ENCODE measurements at places on chromosomes 7 and 10.

- DNase-seq, result no peak
Measured at GRCh38 chr10:72229261-72230251, 13.5 kb upstream of the ASCC1 start.

DNA sequence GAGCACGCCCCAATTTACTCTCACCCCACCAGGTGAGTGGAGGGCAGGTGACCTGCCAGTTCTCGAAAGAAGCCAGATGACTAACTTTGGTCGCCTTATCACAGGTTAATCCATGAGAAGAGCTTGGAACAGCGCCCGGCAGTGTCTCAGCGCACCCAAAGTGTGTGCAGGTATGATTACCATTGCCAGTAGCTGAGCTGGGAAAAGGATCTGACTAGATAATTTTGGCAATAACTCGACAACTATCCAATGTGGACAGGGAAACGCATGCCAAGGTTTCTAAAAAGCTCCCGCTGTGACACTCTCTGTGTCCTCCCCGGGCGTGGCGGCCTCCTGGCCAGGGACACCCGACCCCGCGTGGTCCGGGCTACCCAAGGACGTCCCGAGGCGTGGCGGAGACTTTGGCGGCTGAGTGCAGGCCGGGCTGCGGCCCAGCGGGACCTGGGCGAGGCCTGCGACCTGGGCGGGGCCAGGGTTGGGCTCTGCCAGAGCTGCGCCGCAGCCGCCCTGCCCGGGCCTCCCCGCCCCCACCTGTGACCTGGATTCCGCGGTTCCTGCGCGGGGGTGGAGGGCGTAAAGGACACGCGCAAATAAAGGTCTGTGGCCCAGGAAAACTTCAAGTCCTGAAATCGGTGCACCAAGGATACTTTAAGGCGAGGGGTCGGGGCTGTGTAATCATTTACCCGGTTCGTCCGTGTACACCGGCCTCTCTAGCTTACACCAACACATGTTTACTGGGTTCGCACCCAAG is 13.7 kb upstream of the WAPL start:
- DNase-seq, result no peak

DNA sequence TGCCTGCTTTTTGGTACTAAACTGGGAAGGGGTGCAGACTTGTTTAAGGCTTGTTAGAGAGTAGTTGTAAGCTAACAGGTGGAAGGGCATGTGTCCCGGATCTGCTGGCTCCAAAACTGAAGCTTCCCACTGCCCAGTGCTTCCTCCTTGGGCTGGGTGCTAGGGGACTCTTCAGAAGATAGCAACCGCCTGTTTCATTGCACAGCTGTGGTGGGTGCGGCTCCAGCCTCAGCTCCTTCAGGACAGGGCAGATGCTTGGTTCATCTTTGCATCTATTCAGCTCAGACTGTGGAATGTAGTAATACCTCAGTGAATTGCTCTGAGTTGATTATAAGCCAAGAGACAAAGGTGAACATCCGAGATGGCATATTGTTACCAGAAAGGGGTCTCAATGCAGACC is 527.1 kb downstream of the TYW1 start:
- DNase-seq, result no peak

- no peak for DNase-seq
Measured at GRCh38 chr7:157002819-157003421, 7.5 kb downstream of the MNX1 start.

- no peak for DNase-seq
Measured at GRCh38 chr7:46932676-46933424, 649.1 kb downstream of the TNS3 start.

DNA sequence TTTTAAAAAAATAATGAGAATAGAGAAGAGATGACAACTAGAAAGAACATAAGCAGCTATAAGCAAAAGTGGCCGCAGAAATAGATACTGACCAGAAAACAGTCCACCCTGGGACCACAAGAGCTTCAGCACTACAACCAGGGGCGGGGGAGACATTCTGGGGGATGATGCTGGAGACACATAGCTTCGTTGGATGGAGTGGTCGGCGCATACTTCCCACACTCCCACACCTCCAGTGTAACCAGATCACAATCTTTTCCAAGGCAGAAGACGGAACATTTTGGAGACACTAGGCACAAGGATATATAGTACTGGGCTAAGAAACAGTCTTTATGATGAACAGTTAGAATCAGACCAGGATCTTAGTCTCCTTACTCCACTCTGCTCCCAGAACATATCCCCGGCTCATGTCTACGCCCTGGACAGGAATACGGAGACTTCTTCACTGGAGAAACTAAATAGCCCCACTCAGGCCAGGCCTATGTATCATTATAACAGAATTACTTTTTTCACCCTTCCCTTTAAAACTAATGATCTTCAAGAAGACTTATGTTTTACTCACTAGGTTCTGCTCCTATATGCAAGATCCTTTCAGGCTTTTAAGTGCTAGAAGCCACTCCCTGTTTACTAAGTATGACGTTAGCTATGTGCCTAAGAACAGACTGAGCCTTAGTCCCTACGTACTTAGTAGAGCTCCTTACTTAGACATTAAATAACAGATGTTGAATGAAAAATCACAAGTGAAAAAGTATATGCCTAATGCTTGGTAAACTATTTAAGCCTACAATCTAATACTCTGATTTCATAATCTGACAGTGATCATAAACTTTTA is 169.6 kb downstream of the SRPK2 start:
- DNase-seq, result no peak

- no peak for DNase-seq
Measured at GRCh38 chr7:117777335-117778142, 95.7 kb downstream of the CTTNBP2 start.

All from activated naive CD8-positive, alpha-beta T cell treated with anti-CD3 and anti-CD28 coated beads, Interleukin-2, amount 50 U/mL, for 16 hours (primary cell).